ENCODE measurements at places on chromosomes 6 and 20. TPM values are rescaled to one million over a fixed set of nuclear protein-coding genes. Genes with fewer than 3 reads are reported as not detected.

GRCh38 chr20:63572788-63573646, 1.0 kb downstream of the HELZ2 start:
- DNase-seq = no peak

- peak; percentile 35 for DNase-seq
Observed at GRCh38 chr6:134317471-134318131, at the start of gene SGK1. TSS of gene SGK1 (minus strand) at chr6:134318112. CDS start at chr6:134317460, 652 bp downstream.

DNA sequence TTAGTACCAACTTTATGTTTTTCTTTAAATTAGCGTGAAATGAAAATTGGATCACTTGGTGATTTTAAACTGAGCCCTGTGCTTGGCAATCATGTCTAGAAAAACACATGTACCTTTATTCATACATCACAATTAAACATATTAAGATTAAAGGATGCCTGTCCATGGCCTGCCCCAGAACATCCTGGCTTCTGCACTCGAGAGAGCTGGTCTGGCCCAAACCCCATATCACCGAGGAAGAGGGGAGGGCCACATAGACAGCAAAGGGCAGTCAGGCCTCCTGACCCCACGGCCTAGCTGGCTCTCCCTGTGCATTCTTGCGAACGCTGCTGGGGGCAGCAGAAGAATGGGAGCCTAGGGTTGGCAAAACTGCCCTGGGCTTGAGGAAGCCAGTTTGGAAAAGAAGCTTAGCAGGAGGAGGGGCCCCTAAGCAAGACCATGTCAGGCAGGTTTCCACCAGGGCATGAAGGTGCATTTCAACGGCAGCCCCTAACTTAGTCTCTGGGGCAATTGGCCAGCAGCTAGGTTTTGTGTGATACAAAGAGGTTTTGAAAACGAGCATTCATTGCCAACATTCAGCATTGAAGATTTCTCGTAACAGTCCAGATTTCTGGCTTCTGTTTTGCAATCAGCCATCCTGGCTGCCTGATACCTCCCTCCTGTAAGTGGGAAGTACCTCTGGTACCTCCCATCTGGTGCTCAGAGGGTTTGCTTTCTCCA, 8.6 kb downstream of the BPIFB3 start:
- no peak for DNase-seq

DNA sequence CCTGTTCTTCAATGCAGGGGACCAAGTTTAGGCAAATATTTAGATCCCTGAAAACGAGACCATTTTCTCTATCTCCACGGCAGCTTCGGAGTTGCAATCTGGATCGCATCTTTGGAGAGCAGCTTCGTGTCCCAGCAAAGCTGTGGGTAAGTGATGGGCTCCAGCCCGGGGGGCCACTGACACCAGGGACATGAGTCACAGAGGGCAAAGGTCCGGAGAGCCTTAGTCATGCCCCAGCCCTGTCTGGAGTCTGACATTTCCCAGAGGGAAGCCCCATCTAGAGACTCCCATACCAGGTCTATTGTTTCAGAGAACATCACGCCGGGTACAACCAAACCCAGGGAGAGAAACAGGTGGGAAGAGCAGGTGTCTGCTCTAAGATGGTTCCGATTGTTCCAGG, 95.9 kb downstream of the NFATC2 start:
- peak; percentile 95 for DNase-seq

DNA sequence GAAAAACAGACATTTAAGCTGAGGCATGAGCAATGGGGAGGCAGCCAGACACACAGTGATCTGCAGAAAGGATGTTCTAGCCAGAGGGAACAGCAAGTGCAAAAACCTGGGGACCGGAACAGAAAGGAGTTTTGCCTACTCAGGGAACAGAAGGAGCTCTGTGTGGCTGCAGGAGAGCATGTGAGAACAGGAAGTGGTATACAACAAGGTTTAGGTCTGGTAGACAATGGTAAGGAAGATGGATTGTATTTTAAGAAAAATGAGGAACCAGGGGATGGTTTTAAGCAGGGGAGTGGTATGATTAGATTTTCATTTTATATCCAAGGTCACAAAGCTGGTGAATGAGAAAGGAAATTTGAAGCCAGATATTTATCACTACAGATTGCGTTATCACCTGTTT, 157.5 kb downstream of the UNC5CL start:
- DNase-seq = no peak

- DNase-seq = no peak
Observed at GRCh38 chr6:50889497-50889896, 70.8 kb downstream of the TFAP2B start.

GRCh38 chr6:50986319-50986718, 167.6 kb downstream of the TFAP2B start:
- DNase-seq = no peak

- peak; percentile 35 for DNase-seq
Observed at GRCh38 chr6:79713701-79714322, 82.7 kb downstream of the SH3BGRL2 start.

GRCh38 chr6:13417431-13417830, 70.0 kb downstream of the GFOD1 start:
- DNase-seq = no peak

DNA sequence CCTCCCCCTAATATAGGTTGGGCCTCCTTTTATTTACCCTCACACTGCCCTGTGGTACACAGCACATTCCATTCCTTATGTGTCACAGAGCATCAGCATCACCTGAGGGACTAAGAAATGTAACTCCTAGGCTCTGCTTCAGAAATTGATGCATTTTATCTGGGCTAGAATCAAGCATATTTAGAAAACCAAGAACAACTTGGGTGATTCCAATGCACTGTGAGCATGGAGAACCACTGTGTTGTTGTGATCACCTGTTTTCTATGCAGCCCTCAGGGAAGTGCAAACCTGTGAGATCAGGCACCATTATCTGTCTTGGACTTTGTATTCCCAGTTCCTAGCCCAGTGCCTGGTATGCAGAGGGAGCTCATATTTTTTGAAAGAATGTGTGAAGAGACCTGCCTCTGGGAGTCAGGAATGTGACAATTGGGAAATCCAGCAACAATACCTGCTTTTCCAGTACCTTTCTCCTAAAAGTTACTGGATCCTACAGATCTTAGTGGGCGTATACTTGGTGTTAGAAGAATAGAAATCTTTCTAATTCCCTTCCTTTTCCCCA, 7.0 kb downstream of the KAT14 start:
- no peak for DNase-seq

DNA sequence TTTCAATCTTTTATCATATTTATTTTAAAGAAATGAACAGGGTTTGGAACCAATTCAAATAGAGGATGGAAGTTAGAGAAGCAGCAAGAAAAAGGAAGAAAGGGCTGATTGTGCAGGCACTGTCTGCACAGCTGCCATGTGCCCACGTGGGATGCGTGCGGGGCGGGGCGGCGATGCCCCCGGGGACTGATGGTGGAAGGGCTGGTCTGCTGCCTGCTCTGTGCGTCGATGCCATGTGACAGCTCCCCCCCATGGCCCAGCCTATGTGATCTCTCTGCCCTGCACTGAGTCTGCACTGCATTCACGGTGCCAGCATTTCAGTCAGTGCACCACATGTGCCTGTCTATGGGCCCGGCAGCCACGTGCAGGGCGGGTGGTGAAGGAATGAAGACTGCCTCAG, 96.4 kb downstream of the IRF4 start:
- no peak for DNase-seq

GRCh38 chr6:91063362-91063761, 476.5 kb upstream of the MAP3K7 start:
- DNase-seq = no peak

GRCh38 chr6:87913974-87914373, 133.7 kb upstream of the SPACA1 start:
- DNase-seq = no peak

DNA sequence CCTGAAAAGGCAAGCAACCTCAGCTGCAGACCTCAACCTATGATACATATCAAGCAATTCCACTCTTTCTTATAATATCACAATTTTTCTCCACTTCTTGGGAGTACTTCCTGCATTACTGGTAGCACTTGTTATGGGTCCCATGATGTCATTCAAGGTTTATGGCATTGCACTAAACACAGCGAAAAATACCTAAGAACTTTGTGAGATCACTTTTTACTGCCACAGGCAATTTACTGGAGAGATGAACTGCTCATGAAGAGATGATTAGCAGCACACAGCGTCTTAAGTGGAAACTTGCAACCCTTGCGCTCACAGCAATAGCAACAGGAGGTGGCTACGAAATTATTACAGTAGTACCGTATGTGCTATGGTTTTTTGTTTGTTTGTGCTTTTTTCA, 19.3 kb upstream of the RIMS4 start:
- no peak for DNase-seq

DNA sequence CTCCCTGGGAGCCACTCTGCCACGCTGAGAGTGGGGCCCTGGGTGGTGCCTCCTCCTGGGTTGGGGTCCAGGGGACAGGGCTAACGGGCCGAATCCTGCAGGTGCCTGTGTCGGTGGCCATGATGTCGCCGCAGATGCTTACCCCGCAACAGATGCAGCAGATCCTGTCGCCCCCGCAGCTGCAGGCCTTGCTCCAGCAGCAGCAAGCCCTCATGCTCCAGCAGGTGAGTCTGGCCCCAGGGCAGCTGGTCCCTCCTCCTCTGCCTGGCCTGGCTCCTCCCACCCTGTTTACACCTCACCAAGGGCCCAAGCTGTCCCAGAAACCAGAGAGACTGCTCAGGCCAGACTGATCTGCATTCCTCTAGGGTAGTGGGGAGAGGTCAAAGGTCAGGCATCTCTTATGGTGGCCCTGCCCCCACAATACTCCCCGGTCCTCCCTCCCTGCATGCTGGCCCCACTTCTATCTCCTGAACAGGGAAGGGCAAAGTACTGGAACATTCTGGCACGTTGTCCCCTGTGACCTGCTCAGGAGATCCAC, 38.6 kb downstream of the FOXP4 start:
- DNase-seq = no peak

DNA sequence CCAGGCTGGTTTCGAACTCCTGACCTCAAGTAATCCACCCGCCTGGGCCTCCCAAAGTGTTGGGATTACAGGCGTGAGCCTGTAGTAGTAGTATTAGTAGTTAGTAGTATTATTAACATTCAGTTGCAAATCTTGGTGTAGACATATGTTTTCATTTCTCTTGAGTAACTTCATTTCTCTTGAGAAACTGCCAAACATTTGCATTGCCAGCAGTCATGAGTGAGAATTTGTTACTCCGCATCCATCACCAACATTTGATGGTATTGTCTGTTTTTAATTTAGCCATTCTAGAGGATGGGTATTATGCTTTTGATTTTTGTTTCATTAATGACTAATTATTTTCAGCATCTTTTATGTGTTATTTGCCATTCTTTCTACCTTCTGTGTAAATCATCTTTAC, 1.5 kb upstream of the ERVFRD-1 start:
- DNase-seq = no peak

- no peak for DNase-seq
Observed at GRCh38 chr6:144019929-144020328, 11.9 kb upstream of the PLAGL1 start.

GRCh38 chr6:130754786-130755367, 72.3 kb upstream of the SMLR1 start:
- no peak for DNase-seq

- DNase-seq = no peak
Observed at GRCh38 chr20:23998392-23998791, 9.8 kb upstream of the GGTLC1 start.

DNA sequence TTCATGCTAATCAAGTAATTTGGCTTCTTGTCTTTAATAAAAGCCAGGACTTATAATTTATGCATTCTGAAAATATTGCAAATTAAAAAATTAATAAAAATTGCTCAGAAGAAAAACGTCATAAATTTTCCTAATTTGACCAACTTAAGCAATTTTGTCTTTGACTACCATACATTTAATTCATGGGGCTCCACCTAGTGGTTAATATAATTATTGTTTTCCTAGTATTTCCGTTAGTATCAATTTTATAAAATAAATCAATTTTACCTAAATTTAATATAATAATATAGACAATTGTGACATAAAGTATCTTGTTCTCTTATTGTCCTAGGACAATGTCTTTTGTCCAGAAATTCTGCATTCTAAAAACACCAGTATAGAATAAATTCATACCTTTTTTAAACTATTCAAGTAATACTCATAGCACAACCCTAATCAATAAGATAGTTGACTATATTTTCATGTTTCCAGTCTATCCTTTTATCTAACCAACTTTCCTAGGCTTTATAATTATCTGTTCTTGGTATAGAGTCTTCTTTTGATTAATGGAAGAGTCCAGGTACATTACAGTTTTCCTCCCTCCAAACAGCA, 319.9 kb downstream of the TRDN start:
- no peak for DNase-seq

DNA sequence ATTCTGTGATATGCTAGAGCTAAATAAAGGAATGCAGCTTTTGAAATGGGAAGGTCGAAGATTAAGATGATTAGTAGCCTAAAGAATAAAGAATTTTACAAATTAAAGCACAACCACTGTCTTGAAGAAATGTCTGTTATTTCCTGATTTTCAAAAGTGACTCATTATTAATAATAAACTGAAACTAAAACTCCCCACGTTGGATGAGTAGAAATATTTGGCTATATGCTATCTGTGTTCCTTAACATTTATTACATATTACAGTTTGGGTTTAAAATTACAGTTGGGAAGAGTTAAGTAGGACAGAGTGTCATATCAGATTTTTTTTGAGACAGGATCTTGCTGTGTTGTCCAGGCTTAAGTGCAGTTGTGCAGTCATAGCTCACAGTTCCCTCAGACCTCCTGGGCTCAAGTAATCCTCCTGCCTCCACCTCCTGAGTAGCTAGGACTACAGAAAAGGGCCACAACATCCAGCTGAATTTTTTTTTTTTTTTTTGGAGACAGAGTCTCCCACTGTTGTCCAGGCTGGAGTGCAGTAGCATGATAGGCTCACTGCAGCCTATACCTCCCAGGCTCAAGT, 47.1 kb downstream of the AKIRIN2 start:
- DNase-seq = no peak

- peak; percentile 68 for DNase-seq
Observed at GRCh38 chr6:27541212-27541932, 68.5 kb upstream of the ZNF184 start.

DNA sequence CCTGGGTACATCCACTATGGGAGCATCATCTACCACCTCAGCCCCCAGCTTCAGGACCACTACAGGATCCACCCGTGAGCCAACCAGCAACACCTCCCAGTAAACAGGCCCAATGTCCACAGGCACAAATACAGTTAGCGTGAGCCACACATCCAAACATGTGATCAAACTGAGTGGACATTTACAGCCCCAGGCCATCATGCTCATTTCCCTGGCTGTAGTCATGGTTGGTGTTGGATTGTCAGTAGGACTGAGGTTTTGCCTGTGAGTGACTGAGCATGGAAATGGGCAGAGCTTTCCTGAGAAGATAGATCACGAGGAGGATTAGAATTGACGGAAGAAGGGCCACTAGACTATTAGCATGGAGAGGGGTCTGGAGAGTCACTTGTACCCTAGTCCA, 10.7 kb upstream of the MUC21 start:
- DNase-seq = no peak

FUT9 gene
- total RNA-seq = not detected

RAD21L1 gene
- total RNA-seq = 0.07 TPM

PTCRA gene
- total RNA-seq = not detected

SULF2 gene
- 23.5 TPM for total RNA-seq

CNPY3 gene
- total RNA-seq = 33.8 TPM

SCGN gene
- total RNA-seq = not detected

FAM110A gene
- total RNA-seq = 15.0 TPM

PLTP gene
- total RNA-seq = 3.9 TPM

GPR63 gene
- total RNA-seq = 0.07 TPM

MATN4 gene
- total RNA-seq = not detected

DNAH8 gene
- total RNA-seq = not detected

GPR6 gene
- total RNA-seq = not detected

C6orf163 gene
- total RNA-seq = 0.72 TPM

CHRNA4 gene
- 0.07 TPM for total RNA-seq
